ENCODE measurements at places on chromosomes 7 and 10.

GRCh38 chr7:1251796-1252539 is 19.3 kb downstream of the UNCX start:
- DNase-seq = no peak

- DNase-seq = no peak
Observed at GRCh38 chr10:90318659-90319058, 539.2 kb downstream of the HTR7 start.

DNA sequence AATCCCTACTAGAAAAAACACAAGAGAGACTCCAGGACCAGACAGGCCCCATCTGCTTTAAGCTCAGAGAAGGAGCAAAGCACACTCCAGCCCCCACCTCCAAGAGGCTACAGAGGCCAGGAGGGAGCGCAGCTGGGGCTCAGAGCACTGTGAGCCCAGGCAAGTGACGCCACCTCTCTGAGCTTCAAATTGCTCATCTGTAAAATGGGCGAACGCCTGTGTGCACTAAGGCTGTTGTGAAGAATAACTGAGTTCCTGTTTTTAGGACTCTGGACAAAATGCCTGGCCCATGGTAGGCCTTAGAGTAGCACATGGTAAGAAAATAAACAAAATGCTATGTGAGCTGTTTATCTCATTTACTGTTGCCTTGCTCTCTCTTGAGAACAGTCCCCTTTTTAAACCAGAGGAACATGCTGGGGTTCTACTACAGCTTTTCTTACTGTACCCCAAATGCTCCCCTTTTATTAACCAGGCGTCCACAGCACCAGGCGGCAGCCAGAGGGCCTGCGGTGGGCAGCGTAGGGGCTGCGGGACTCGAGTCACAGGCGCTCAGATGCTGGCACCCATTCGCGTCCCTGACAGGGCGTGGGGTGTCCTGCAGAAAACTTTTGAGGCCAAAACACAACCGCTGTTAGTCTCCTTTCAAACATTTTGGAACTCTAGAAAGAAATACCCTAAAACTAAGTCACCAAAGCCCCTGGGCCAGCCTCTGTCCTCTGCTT is 103.8 kb downstream of the TAX1BP1 start:
- no peak for DNase-seq

DNA sequence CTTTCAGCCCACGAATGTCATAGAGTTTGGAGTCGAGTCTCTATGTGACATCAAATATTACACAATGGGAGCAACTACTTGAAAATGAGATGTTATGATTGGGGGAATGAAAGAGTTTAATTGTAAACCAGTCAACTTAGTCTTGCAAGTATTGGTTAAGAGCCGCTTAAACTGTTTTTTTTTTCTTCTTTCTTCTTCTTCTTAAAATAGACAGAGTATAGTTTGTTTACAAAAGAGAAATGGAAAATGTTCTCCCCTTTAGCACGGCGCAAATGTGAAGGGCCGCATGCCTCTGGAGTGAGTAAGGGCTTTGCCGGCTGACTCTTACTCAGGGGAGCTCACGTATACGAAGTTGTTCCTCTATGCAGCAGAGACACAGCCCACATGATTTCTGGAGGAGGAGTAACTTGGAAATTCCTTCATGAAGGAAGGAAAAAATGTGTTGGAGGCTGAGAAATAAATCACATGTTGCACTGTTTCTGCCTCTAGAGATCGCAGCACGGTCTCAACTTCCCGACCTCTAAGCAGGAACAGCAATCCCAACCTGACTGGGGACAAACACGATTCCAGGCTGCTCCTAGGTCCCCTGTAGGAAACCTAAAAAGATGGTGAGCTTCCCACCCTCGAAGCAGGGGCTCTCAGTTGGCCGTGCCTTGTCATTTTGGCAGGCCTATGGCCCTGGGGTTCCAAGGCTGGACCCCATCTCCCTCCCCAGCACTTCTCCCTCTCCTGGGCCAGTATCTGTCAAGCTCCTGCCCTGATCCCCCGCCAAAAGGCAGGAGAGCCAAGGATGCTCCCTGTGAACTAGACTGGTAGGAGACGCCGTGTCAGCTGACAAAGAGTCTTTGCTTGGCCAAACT is 44.8 kb downstream of the MYOF start:
- DNase-seq = no peak

DNA sequence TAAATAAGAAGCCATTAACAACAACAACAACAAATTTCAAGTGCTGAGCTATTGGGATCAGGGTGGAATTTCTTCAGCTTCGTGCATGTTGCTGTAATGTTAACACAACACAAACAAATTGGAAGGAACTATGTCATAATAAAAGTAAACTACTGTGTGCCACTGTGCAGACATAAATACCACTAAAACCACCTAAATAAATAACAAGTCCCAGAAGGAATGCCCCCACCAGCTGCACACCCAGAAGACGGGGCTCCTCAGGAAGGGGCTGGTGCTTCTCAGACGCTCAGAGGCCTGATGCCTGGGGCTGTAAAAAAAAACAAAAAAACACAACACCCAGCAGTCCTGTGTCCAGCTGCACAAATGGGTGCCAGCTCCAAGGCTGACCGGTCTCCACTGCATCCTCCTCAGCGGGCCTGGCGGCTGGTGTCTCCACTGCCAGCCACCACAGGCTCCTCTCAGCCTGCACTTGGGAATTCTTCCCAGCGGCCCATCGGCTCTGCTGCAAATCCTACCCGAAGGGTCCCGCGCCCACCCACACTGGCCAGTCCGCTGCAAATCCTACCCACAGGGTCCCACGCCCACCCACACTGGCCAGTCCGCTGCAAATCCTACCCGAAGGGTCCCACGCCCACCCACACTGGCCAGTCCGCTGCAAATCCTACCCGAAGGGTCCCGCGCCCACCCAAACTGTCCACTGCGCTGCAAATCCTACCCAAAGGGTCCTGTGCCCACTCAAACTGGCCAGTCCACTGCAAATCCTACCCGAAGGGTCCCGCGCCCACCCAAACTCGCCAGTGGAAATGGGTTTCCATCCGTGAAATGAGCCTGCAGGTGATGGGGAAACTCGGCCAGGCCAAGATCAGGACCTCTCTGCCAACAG is 35.8 kb upstream of the DNAAF5 start:
- no peak for DNase-seq

- DNase-seq = no peak
Observed at GRCh38 chr7:12851841-12852240, 164.4 kb downstream of the ARL4A start.

GRCh38 chr10:97003151-97003803 is 171.2 kb downstream of the LCOR start:
- no peak for DNase-seq

All from activated CD4-positive, alpha-beta T cell treated with anti-CD3 and anti-CD28 coated beads for 1 hour (primary cell).